IPS DF 6.9 (cell line): ENCODE measurements at places on chromosomes 16 and 17.
A peak's percentile ranks its signal among the peaks of the same experiment; 100 is the strongest.

- DNase-seq, result no peak
These were observed 73.1 kb upstream of the CDC42EP4 start for GRCh38 chr17:73384926-73385325.

DNA sequence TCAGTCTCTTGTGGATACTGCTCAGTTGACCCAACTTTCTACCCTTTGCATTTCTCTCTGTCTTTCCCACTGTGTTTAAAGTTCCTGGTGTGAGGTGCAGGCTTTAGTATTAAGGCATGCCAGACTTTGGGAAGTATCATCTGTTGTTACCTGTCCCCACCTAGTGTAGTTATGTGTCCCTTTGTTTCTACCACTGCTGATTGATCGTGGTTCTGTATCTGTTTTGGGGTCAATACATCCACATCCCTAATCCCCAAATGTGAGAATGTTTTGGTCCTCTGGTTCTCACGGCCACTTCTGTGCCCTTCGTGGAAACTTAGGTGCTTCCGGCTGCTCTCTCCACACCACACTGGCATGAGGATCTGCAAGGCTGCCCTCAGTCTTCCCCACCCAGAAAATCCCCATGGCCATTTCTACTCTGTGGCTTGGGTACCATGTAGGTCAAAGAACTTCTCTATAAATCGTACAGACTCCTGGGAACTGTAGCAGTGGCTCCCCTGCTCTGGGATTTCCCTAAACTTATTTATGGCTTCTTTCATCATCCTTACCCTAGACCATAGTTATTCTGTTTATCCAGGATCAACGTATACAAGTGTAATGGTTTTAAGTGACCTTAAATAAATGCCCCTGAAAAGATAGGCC is 443.2 kb downstream of the XYLT1 start:
- no peak for DNase-seq

- DNase-seq, result peak; percentile 22
These were observed 149.6 kb upstream of the GNAO1 start for GRCh38 chr16:56041556-56042140.

DNA sequence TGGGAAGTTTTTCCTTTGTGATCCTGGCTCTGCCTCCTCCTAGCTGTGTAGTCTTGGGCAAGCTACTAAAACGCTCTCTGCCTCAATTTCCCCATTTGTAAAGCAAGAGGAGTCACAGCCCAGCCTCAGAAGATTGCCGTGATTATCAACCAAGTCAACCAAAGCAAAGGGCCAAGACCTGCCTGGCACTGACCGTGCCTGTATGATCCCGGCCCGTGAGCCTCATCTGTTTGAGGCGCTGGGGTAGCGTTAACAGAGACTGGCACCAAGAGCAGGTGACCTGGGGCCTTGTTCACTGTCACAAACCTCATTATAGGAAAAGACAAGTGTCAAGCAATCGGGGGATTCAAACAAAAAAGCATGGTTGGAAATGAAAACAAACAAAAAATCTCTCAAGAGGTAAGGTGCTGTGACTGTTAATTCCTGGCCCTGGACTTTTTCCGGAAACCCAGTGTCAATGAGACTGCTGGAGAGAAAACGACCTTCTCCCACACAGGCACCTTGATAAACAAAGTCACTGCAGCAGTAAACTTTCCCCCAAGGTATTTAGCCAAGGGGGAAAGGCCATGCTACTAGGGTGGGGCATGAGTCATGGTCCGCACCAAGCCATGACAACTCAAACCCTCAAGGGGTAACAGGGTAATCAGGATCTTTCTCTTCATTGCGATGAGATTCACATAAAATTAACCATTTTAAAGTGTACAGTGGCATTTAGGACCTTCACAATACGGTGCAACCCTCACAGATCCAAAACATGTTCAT is 5.4 kb downstream of the MEAK7 start:
- DNase-seq, result no peak

DNA sequence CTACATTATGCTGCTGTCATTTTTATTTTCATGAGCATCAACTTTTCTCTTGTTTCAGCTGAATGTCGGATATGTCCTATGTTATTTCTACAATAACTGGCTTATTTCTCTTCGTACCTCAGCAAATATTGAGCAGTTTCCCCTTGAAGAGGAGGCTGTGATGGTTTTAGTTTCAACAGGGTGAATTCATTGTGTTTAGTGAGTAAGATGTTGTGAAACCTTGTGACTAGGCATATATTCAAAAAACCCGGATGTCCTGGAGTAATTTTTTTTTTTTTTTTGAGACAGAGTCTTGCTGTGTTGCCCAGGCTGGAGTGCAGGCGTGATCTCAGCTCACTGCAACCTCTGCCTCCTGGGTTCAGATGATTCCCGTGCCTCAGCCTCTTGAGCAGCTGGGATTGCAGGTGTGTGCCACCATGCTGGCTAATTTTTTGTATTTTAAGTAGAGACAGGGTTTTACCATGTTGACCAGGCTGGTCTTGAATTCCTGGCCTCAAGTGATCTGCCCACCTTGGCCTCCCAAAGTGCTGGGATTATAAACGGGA is 11.1 kb downstream of the CPD start:
- DNase-seq, result no peak

GRCh38 chr16:86598607-86599565 is 20.5 kb downstream of the FOXL1 start:
- no peak for DNase-seq

DNA sequence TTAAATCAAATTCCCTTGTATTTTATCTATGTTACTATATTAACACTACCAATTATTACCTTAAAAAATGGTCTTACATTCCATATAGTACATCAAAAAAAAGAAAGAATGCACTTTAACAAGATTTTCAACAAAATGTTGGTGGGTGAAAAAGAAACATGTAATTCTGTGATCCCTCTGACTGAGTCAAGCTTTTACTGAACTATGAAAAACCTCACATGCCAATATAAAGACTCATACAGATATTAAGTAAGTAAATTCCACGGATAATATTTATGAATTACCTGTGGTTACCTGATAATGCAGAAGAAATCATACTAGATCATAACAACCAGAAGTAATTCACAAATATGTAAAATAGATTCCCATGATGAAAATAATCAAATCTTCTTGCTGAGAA is 12.4 kb downstream of the COIL start:
- DNase-seq, result no peak

DNA sequence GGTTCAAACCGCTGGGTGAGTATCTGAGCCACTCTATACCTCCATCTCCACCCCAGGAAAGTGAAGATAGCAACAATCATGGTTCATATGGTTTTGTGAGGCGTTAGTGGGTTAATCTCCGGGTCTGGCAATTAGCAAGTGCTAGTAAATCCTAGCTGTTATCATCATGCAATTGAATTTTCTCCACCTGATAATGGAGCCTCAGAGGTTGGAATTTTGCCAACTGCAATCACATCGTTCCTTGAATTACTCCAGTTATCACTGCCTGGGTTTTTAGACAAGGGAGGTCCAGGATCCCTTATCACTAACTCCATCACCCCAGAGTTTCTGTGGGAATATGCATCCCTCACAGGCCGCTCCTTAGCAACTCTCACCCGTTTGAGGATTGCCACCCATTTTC is 311.5 kb downstream of the RBFOX1 start:
- no peak for DNase-seq
